ENCODE measurements at places on chromosomes 1 and 21. TPM values are rescaled to one million over a fixed set of nuclear protein-coding genes. Genes with fewer than 3 reads are reported as not detected.

The S100A7 gene
- total RNA-seq = not detected

The SEC16B gene
- total RNA-seq = 0.65 TPM

The BSND gene
- not detected for total RNA-seq

The NBPF4 gene
- not detected for total RNA-seq

The C1orf226 gene
- total RNA-seq = 1.3 TPM

The GCSAML gene
- not detected for total RNA-seq
